ENCODE measurements at places on chromosomes 5 and 9. TPM values are rescaled to one million over a fixed set of nuclear protein-coding genes. Genes with fewer than 3 reads are reported as not detected.
A peak's percentile ranks its signal among the peaks of the same experiment; 100 is the strongest.

NUP188 gene
- total RNA-seq: 51.0 TPM

CARTPT gene
- total RNA-seq: not detected

DNA sequence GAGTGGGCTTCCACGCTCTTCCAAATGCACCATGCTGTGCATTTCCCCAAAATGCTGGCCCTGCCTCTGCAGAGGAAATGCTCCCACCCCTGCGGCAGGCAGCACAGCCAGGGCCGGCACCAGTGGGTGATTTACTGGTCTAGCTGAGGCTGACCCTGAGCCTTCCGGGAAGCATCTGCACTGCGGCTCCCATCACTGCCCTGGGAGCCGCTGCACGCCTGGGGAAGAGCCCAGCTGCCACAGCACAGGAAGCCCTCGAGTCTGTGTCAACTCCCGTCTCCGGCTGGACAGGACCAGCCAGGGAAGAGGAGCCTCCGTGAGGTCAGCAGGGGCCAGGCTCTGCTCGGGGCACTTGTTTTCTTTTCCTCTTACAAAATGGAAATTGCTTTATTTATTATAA, 25.1 kb upstream of the EEIG1 start:
- no peak for DNase-seq

DNA sequence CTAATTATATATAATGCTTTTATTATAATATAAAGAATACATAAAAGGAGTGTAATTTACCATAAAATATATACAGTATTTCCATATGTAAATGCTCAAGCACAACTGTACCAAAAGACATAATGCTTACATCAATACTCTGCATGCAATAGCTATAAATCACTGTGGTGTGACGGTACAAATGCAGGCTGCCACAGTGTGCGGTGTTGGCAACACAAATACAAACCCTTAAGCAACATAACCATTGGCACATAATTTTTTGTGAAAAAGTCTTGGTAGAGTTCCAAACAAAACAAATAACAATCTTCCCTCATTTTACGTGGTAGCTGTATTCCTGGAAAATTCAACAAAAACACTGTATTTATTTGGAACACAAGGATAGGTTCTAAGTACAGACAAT, 1.9 kb upstream of the SHISAL2B start:
- DNase-seq: no peak

FKTN gene
- total RNA-seq: 30.0 TPM

- peak; percentile 44 for DNase-seq
Observed at GRCh38 chr5:151825445-151825844, 53.7 kb downstream of the G3BP1 start.

- DNase-seq: no peak
Observed at GRCh38 chr5:15786326-15786725, 286.3 kb downstream of the FBXL7 start.

DNA sequence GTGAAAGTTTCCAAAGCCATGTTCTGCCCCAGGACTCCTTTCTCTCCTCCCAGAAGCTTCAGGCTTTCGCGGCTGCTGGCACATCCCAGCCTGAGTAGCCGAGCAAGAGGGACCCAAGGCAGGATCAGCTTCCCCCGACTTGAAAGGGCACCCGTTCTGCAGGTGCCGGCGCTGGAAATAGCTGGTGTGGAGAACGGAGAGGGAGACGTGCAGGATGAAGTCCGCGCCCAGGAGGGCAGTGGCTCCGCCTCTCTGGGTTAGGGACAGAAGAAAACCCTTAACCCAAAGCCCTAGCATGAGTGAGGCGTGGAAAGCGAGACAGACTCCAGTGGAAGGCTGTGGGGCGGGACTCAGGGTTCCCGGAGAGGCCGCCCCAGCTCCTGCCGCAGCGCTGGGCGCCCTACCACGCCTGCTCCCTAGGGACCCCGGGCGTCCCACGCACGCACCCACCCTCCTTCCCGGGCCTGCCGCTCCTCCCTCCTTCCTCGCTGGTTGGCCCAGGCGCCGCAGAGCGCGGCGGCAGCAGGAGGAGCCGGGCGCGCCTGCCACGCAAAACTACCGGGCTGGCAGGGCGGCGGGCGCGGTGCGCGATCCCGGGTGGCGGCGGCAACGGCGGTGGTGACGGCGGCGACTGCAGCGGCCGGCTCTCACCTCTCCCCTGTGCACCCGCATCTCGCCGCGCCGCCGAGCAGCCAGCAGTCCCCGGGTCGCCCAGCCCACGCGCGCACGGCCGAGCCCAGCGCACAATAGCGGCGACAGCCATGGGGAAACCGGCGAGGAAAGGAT, at the start of gene SLC1A1:
Gene SLC1A1 (plus strand): TSS at position 550 of the 786 bp plus-strand sequence. CDS start 212 bp downstream, at position 762.
- peak; percentile 54 for DNase-seq

DNA sequence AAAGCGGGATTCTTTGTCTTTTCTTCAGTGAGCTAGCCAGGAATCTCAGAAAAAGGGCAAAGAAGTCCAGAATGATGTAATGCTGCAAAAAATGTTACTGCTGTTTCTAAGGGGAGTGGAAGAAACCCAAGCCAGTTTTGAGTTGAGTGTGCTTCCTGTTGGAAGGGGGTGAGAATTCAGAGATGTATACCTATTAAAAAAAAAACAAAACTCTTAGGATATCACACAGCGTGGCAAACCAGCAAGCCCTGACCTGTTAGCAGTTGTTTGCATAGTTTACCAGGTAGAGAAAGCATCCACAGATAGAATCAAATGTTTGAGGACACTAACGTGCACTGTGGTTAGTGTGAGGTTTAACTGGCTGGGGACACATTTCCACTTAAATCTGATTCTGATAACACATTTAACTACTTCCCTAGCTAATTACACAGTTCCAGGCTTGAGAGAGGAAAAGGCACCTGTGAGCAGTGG, 11.4 kb downstream of the BASP1 start:
- peak; percentile 86 for DNase-seq

DNA sequence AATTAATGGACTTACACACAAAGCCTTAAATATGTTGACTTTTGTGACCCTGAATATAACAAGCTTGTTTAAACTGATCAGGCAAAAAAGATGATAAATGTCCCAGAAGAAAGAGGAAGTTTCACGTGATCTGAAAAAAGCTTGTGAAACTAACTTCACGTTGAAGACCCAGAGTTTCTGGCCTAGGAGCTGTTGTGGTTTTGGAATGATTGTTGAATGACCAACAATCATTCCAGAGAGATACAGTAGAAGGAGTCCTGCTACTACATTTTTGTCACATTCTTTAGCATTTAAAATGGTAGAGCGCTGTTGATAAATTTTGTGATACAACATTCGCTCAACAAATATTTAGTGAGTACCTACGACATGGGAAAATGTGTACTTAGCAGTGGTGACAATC, 143.1 kb upstream of the FBN2 start:
- no peak for DNase-seq

DNA sequence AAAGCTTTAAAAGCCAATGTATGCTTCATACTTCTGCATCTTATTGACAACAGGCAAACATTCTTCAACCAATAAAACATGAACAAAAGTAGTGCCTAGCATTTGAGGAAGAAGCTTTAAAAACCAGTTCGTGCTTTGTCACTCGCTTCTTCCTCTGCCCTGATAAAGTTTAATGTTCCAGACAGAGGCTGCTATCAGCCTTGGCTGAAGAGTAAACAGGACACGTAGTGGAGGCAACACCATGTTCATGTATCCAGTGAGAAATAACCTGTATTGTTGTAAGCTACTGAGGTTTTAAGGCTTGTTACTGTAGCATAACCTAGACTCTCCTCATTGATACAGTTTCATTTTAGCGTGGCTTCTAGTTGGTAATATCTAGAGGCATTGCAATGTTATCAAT, 3.2 kb upstream of the FUBP3 start:
- DNase-seq: no peak

DNA sequence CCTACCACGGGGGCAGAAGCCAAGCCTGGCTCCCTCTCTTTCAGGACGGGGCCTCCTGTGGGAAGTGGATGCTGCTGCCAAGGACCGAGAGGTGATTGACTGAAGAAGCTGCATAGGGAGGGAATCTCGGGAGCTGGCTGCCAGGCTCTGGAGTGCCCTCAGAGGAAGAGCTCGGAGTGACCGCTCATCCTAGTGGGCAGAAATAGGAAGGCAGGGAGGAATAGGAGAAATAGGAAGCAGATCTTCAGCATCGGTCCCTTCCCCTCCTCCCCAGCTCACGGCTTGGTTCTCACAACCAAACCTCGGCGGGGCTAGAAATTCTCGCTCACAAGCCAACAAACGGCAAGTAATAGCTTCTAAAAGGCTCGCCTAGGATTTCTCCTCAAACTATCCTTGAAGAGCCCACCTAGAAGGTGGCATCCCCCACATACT, 159.9 kb upstream of the RAI14 start:
- DNase-seq: no peak

- no peak for DNase-seq
Observed at GRCh38 chr9:85528607-85529006, 213.1 kb downstream of the AGTPBP1 start.

APBA1 gene
- 6.5 TPM for total RNA-seq

DNA sequence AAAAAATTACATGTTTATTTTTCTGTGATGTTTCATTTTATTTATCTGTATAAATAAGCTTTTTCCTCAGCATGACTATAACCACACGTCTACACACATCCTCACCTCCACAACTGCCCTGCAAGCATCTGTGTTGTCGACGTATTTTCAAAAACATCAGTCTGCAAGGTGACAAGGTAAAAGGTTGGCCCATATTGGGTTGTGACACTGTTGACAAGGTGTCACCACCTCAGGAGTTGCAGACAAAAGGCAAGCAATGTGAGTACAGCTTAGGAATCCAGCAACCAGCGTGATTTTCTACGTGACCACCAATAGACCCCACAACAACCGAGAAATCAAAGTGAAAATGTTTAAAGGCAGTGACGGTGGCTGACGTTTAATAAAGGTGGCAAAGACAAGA, 187.6 kb downstream of the PARP8 start:
- DNase-seq: no peak

DNA sequence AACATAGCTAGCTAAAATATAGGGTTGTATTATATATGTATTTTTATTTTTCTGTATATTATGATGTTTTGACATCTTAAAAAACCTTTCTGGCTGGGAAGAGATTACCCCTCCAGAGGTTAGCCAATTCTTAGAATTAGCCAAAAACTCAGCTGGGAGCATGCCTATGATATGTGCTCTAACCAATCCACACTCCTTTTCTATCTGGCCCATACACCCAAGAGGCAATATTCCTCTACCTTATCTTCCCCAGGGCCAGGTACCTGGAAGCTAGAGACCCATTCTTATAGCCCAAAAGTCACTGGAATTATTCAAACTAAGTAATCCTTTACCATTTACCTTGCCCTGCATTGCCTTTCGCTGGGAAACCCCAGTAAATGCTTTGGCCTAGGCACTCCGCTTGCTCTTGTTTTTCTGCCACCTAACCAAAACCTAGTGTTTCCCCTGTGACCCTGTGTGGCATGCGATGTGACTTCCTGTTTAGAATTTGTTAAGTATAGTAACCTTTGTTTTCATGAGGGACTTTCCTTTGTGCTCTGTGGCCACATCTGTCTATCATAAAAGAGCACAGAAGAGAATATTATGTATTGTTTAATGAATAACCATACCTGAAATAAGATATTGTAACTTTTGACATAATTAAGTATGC, 37.4 kb downstream of the CSNK1G3 start:
- DNase-seq: no peak

DNA sequence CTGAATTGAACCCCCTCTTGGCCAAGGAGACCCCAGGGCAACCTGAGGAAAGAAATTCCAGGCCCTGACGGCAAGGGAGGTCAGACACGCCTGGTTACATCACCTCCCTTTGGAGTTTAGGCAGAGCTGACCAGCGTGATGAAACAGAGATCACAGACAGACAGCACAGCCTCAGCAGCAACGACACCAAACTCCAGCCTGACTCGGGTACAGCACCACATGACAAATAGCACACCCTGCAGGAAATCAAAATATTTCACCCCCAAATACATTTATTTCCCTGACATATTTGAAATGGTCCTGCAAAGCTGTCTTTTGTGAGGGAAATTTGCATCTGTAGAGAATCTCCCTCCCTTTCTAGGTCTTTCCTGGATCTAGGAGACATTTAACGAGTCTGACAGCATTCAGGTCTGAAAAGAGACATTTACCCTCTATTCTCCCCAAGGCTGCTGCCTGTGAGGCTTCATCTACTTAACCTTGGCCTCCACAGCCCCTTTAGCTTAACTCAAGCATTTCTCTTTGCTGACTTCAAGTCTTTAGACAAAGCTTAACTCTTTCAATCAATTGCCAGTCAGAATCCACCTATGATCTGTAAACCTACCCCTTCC, 2.6 kb downstream of the QSOX2 start:
- no peak for DNase-seq

- no peak for DNase-seq
Observed at GRCh38 chr9:98303633-98304125, 48.2 kb upstream of the TBC1D2 start.

PCDHB10 gene
- total RNA-seq: 0.45 TPM
